ENCODE measurements at places on chromosomes 3 and 15.

DNA sequence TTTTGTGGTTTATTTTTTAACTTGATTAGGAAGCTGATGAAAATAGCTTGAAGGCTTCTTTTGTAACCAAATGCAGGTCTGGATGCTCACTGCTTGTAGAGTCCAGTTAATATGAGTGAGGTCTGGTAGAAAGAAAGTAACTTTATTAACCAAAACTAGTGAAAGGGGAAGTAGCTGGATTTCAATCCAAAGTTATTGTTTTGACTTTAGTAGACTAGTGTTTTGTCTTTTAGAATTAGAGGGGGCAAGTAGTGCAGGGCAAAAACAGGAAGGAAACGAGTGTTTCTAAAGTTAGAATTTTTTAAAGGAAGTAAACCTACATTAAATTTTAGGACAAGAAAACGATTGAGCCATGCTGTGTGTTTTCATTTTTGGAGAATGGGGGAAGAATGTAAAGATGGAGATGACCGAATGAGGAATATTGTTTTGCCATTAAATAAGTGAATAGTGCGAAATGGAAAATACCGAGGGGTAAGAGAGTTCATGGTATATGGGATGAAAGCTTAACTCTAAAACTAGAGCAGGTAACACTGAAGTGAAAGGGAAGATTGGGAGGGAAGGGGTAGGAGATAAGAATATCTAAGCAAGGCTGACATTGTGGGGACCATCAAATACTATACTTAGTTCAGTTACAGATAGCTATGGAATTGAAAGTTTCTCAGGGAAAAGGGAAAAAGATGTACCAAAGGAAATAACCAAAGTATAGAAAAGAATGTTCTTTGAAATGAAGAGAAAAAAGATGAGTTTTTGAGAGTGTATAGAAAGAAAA, 40.0 kb downstream of the USP3 start:
- no peak for DNase-seq

DNA sequence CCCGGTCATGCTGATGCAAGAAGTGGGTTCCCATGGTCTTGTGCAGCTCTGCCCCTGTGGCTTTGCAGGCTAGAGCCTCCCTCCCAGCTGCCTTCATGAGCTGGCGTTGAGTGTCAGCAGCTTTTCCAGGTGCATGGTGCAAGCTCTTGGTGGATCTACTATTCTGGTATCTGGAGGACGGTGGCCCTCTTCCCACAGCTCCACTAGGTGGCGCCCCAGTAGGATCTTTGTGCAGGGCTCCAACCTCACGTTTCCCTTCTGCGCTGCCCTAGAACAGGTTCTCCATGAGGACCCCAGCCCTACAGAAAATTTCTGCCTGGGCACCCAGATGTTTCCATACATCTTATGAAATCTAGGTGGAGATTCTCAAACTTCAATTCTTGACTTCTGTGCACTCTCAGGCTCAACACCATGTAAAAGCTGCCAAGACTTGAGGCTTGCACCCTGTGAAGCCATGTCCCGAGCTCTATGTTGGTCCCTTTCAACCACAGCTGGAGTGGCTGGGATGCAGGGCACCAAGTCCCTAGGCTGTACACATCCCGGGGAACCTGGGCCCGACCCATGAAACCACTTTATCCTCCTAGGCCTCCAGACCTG, 238.4 kb upstream of the MDFIC2 start:
- DNase-seq = no peak

- no peak for DNase-seq
These were observed 477.1 kb upstream of the KCNMB2 start for GRCh38 chr3:178059119-178059518.

GRCh38 chr15:31243895-31244294, 82.7 kb upstream of the KLF13 start:
- no peak for DNase-seq

- no peak for DNase-seq
These were observed 92.7 kb downstream of the SEC22A start for GRCh38 chr3:123294296-123294938.

- DNase-seq = no peak
These were observed 4.4 kb downstream of the MTMR14 start for GRCh38 chr3:9653565-9654248.

DNA sequence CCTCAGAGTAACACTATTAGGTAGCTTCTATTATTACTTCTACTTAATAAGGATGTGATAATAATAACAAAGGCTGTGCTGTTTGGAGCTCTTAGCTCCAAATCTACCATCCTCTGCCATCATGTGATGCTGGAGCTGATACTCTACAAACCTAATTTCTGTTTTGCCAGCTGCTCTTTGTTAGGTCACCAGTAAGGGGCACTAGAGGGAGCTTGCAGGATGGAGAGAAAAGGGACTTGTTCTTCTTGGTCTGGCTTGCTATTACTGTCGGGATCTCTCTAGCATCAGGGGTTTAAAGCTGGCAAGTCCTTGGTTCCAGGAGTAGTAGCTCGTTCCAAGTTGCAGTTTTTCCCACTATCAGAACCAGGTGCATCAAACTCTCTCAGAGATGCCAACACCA, 194.9 kb upstream of the KBTBD8 start:
- DNase-seq = no peak

Data from cortex of kidney (tissue), 1 donor.